ENCODE measurements at places on chromosomes 12 and 14.

DNA sequence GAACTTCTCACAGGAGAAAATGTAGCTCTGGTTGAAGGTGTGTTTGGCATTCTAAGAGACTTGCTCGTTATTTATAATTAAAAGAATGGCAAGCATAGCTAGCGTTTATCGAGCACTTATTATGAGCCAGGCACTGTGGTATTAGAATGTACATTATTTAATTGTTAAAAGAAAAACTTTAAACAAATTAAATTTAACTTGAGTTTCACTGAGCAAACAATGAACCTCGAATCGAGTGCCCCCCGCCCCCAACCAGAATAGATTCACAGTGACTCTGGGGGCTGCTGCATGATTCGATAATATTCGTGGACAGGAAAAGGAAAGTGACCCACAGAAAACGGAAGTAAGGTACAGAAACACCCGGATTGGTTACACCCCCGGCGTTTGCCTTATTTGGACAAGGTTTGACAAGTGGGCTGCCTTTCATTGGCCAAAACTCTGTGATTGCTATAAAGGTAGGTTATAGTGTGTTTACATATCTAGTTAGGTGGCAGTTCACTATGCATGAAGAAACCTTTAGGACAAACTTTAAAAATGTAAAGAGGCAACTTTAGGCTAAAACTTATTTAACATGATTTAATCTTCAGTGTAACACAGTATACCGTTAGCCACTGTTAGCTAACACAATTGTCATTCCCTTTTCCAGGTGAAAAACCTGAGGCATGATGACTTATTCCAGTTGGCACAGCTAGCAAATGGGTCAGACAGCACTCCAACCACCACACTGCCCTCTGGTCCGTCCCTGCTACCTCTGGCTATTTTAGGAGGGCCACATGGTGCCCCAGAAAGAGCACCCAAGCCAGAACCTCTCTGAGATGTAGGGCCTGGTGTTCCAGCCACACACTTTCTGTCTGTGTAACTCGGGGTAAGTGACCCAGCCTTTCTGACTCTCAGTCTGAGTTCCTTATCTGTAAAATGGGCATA is 7.1 kb downstream of the SCNN1A start:
- peak; percentile 95 for DNase-seq

GRCh38 chr12:113756609-113757008 is 209.5 kb downstream of the RBM19 start:
- no peak for DNase-seq

DNA sequence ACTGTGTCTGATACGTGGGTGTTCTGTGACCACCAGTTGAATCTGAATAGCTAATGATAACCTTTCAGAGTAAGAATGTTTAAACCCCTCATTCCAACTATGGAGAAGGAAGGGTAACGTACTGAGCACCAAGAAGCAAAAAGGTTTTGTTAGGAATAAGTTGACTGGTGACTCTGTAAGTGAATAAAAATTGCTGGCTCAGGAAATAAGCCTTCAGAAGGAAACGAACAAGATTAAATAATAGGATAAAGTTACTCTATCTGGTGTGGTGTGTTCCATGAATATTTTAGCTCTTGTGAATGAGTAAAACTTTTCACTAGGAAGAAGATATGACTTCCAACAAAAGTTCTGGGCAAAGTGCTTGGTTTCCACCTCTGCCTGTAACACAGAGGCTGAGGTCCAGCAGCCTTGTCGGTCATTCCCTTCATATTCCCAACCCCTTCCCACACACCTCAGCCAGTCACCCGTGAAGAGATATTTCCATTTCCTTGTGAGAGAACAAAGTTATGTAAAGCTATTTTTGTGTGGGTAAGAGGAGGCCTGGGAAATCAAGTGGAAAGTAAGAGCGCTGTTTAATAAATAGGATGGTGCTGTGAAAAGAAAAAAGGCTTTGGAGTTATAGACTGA is 47.1 kb downstream of the ARF6 start:
- no peak for DNase-seq

- peak; percentile 31 for DNase-seq
Observed at GRCh38 chr14:44989497-44990440, 27.8 kb downstream of the TOGARAM1 start.

DNA sequence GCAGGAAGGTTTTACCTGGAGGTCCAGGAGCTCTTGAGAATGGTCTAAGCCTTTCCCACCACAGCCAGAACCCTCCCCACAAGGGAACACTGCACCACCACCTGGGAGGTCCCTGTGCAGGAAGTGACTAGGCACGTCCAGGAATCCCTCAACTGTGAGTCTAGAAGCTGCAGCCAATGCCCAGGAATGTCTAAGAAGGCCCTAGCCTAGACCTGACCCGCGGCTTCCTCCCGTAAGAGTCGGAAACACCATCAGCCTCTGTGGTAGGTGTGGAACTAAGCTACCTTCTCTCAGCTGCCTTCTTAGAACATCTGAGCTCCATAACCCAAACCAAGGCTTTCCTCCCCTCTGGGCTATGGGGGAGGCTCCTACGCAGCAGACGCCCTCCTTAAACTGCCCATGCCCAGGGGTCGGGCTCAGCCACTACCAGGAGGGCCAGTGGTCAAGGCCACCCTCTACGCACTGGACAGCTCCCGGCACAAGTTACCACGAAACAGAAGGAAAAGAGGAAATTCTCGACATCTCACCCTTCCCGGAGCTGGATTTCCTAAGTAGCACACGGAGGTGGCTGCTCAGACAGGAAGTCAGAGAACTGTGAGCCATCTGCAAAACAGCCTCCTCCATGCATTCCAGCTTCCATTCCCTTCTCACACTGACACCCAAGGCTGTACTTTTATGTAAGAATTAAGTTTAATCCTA is 25.5 kb downstream of the ZFYVE21 start:
- no peak for DNase-seq

DNA sequence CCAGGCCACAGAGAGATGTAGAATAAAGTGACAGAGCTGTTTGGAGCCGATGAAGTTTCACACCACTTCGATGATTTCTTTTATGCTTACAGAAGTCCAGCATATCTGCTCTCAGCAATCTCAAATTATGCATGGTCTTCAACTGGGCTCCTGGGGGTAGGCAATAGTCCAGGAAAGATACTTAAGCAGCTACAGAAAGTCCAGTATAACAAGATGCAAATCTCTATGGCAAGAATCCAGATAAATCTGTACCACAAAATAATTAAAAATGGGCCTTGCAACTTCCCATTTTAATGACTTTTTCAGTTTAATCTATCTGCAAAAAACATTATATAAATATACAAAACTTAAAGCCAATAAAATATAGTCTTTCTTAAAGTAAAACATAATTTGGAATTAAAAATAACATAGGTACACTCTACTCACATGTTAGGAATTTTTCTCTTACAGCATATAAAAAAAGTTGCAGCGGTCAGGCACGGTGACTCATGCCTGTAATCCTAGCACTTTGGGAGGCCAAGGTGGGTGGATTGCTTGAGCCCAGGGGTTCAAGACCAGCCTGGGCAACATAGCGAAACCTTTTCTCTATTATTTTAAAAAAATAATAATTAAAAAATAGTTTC is 20.5 kb upstream of the RAD51AP1 start:
- DNase-seq = no peak

DNA sequence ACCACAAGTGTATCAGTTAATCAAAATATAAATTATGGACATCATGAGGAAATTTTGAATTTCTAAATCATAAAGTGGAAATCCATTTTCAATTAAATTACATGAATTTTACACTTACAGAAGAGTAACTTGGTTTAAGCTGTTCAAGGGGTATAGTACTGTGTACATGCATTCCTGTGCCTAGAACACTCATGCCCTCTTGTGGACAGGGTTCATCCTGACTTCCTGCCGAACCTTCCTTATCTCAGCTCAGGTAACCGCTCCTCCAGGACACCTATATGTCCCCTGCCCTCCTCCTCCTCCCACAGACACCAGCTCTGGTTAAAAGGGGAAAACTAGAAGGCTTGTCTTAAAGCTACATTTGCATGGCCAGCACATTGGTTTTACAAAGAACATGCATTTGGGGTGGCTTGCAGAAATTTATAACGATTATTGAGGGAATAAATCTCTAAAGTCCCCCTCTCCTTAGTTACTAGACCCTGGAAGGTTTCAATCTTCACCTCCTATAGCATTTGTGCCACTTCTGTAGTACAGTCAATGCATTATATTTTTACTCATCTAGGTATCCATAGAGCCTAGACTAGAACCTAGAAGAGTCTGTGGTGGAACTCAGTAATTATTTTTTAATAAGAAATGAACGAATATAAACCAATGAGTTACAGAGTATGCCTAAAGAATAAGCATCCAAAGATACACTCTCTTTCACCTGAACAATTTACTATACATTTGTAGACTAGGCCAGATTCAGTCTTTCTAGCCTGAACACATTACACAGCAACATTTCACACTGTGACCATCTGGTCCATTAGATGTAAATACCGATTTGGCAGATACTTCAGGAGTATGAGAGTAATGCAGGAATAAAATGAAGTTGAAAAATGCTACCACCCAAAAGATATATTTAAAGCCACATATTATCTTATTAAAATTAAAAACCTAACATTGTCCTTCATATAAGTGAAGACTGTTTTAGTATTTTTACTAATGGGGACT is 345.6 kb downstream of the PAWR start:
- DNase-seq = peak; percentile 67

- DNase-seq = peak; percentile 91
Observed at GRCh38 chr12:49750027-49750995, 9.0 kb downstream of the TMBIM6 start.

DNA sequence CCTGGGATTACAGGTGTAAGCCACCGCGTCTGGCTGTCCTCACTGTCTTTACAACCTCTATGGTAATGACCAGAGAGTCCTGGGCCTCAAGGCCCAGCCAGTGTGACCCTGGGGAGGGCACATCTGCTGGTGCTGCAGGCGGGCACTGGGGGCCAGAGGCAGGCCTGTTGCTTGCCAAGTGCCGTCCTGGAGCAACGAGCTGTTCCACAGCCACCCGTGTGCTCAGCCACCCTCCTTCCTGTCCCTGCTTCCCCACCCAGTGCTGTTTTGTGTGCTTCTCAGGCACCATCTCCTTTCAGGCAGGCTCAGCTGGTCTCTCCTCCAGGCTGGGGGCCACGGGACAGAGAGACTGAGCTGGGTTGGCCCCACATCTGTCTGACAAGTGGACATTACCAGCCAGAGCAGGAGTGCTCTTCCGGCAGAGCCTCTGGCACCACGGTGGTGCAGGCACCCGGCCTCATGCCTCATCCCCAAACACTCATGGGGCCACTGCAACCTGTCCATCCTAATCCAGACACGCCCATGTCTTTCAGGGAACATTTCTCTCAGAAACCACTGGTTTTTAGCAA is 9.0 kb downstream of the SLC25A47 start:
- DNase-seq = peak; percentile 43

DNA sequence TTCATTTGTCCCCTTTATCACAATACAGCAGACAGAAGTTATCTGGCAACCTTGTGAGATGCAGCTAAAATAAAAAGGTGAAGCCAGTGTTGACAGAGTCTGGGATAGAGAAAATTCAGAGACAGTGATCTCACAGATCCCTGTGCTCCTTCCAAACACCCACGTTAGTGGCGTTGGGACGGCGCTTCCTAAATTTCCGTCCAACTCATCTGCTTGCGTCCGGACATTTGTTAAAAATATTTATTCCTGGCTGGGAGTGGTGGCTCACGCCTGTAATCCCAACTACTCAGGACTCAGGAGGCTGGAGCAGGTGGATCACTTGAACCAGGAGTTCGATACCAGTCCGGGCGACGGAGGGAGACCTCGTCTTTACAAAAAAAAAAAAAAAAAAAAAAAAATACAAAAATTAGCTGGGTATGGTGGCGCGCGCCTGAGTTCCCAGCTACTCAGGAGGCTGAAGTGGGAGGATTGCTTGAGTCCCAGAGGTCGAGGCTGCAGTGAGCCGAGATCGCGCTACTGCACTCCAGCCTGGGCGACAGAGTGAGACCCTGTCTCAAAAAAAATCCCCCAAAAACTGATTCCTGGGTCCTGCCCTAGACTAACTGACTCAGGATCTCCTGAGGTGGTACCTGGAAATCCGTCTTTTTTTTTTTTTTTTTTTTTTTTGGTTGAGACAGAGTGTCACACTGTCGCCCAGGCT is 708 bp upstream of the TCTN1 start:
- no peak for DNase-seq

DNA sequence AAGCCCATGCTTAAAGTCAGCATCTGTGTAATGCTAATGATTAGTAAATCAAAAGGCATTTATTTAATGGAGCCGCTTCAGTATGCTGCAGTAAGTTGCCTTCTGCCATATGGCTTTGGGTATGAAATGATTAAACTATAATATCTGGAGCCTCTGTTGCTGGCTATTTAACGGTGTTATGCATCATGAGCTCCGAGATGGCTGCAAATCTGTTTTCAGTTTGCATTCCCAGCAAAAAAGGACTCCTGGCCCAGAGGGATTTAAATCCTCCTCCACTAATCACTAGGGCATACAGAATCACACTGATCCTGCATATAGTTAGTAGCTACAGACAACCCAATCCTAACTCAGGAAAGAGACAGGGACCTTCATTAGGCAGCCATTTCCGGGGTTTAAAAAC is 171.5 kb upstream of the EEA1 start:
- DNase-seq = no peak

DNA sequence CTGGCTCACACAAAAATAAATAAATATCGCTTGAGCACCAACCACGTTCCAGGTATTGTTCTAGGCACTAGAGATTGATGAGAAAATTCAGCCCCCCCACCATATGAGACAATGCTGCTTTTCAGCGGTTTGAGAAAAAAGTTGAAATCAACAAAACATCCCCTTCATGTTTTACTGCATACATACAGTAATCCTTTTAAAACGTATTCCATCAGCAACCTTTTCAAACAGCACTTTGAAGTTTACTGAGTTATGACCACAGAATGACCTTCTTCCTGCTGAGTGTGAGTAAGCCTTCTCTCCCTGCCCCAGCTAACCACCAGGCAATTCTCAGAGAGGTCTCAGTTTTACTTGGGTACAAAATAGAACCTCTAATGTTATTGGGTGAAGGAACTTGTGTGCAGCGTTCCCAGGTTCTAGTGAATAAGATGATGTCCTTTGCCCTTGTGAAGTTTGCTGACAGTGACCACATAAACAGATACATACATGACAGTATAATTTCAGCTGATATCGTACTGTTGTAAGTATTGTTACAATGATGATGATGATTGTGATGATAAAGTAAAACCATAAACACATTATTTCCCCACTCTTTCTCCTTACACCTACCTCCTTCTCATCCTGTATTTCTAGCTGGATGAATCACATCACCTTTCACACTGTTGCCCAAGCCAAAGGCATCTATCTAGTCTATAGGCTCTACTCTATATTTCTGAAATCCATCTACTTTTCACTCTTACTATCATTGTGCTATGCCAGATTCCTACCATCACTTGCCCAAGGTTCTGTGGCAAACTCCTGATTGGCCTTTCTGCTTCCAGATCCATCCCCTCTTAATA is 124.4 kb upstream of the KRR1 start:
- peak; percentile 50 for DNase-seq

DNA sequence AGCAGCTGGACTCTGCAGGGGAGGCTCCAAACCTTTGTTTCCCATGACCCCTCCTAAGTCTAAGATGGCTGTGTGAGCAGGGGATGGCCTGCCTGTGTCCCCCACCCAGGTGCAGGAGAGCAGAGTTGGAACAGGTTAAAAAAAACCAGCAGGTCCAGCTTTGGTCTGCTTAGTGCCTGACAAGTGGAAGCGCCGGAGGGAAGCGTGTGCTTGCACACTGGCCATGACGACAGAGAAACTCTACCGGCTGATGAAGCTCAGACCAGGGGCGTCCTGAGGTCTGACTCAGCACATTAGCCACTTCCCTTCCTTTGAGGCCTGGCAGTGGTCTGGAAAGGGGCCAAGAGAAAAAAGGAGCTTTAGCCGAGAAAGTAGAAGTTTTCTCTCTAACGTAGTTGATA is 280.1 kb downstream of the VRK1 start:
- DNase-seq = peak; percentile 94
